ENCODE measurements at places on chromosomes 3 and 15.

DNA sequence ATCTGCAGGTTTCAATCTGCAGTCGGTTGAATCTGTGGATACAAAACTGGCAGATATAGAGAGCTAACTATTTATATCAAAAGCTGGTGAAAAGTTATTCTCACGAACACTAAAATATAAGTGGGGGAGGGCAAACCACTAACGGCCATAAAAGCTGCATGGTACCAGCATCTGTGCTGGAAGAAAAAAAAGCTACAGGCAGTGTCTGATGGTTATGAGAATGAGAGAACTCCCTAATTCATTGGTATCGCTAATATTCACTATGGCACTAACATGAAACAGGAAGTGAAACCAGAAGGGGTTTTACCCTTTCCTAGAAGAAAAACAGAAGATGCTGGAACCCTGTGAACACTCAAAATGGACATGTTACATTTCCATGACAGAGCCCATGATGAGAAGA, 15.9 kb downstream of the CEP70 start:
- no peak for DNase-seq

- peak; percentile 41 for DNase-seq
Measured at GRCh38 chr3:51391566-51392354, 675 bp downstream of the RBM15B start.

GRCh38 chr3:116916836-116917235, 207.3 kb downstream of the TUSC7 start:
- no peak for DNase-seq

GRCh38 chr3:140093742-140094141, 158.8 kb downstream of the CLSTN2 start:
- DNase-seq = no peak

DNA sequence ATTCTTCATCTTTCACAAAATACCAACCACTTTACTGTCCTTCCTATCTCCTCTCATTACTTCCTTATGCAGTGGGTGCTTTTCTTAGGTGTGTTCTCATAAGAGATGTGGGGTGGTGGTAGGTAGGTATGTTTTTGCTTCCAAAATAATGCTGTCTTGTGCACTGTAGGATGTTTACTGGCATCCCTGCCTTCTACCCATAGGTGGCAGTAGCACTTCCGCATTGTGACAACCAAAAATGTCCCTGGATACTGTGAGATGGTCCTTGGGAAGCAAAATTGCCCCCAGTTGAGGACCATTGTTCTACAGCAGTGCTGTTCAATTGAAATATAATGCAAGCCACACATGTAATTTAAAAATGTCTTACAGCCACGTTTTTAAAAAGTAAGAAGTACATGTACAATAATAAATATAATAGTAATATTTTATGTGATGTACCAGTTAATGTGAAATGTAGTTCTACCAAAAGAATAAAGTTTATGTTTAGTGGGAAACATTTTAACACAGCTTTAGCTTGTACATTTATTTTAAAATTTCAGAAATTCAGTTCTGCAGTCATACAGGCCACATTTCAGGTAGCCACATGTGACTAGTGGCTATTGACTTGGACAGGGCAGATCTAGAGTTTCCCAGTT, 75.2 kb downstream of the NEO1 start:
- no peak for DNase-seq

- no peak for DNase-seq
Measured at GRCh38 chr3:55226696-55227095, 260.4 kb downstream of the WNT5A start.

DNA sequence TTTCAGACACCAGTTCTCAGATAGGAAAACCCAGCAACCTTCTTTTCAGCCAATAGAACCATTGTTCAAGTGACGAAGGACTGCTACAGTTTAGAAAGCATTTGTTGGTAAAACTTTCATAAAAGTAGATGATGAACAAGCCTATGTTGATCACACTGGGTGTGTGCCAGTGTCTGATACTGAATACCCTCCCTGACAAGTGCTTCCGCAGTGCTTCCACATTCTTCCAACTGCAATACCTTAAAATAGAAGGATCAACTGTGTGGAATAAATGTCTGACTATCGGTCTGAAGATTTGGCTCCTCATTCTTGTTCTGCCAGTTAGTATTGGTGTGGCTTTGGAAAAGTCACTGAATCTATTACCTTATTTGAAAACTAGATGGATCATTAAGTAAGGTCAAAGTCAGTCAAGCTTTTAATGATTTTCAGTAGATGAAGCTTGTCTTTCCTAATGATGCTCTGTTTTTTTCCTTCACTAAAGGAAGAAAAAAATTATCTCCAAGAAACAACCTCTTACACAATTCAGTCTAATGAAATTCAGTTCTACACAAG, 479.4 kb upstream of the CBLB start:
- DNase-seq = no peak

- no peak for DNase-seq
Measured at GRCh38 chr3:182710557-182711157, 82.6 kb upstream of the ATP11B start.

DNA sequence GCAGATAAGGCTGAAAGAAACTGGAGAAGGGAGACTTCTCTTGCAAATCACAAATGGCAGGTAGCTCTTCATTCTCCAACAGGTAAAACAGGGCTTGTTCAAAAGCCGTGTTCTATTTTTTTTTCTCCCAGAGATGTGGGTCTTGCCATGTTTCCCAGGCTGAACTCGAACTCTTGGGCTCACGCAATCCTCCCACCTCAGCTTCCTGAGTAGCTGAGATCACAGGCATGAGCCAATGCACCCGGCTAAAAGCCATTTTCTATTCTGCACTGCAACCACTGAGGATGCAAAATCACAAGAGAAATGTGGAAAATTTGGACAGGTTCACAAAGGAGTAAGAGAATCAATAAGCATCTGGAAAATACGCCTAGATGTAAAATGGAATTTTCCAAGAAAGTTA, 19.5 kb downstream of the EIF4E3 start:
- no peak for DNase-seq

DNA sequence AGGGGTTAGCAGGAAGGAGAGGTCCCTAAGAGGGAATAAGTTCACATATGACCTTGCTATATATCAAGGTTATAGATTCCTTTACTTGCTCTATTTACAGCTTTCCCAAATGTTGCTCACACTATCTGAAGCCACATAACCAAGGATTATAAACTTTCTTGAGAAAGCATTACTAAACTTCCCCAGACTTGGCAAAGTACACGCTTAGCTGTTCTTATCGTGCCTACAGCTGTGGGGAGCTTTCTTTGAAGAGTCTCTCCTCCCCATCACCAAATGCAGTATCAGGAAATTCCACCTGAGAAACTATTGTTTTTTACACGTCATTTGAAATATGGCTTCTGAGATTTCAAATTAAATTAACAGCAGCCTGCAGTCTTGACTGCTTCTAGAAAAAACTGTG, 284.5 kb downstream of the CHL1 start:
- no peak for DNase-seq

GRCh38 chr15:48437178-48437577, 105.9 kb downstream of the DUT start:
- no peak for DNase-seq

DNA sequence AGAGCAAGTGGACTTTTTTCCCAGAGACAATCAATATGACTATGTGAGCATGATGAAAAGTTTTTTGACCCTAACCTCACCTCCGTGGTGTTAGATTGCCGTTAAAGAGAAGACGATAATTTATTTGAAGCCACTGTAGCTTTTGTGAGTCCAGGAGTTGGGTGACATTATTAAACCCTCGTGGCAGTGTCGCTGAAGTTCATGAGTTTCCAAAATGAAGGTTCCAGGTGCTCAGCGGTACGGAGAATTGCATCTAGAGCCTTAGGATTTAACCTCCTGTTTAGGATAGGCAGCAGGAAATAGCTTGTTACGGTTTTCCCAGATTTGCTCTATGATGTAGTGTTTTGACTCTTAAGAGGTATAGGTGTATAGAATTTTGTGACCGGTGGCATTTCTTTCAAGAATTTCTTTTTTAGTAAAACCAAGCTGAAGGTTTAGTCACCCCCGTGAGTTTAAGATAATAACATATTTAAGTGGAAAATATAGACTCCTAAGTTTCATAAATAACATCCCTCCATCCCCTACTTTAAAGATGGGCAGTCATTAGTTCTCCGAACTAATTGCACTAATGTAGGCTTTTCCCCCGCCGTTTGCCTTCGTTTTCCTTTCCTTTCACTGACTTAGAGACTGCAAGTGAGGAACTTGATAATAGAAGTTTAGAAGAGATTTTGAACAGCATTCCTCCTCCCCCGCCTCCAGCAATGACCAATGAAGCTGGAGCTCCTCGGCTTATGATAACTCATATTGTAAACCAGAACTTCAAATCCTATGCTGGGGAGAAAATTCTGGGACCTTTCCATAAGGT, 2.0 kb downstream of the SMC4 start:
- no peak for DNase-seq

GRCh38 chr3:129722527-129722926, 116.1 kb upstream of the PLXND1 start:
- DNase-seq = no peak

DNA sequence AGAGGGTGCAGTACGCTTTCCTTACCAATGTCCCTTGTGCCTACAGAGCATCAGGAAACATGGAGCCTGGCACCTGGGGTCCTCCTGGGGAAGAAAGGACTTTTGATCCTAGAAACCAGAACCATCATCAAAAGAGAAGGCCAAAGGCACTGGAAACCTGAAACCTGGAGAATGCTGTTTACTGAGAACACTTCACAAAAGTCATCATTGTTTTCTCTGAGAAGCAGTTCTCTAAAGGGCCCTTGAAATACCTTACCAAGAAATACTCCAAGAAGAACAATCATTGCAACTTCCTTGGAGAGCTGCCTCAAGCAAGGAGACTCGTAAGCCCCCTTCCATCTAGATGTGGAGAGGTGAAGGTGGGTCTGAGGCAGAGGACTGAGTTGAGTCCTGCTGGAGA, 66.0 kb downstream of the TLE3 start:
- no peak for DNase-seq

DNA sequence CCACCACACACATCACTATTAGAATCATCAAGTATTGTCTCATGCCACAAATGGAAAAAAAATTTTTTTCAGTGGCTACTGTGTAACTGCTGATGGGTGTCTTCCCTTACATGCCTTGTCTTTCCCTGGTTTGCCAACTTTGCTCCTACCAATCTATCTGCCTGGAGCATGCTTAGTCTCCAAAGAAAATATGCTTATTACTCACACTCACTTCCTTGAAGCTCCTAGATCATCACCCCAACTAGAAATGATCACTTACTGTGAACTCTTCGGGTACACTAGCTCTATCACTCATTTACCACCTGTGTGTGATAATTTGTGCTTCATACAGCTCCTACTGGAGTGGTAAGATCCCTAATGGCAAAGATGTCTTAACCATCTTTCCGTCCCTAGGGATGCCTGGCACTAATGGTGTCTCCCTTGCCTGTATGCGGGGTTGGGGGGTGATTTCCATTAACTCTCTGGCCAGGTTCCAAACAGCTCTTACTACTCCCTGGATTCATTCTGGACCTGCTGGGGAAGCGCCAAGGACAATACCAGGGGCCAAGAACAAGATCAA, 799 bp downstream of the VPS33B start:
- no peak for DNase-seq
